ENCODE measurements at places on chromosomes 13 and 19. TPM values are rescaled to one million over a fixed set of nuclear protein-coding genes. Genes with fewer than 3 reads are reported as not detected.

DNA sequence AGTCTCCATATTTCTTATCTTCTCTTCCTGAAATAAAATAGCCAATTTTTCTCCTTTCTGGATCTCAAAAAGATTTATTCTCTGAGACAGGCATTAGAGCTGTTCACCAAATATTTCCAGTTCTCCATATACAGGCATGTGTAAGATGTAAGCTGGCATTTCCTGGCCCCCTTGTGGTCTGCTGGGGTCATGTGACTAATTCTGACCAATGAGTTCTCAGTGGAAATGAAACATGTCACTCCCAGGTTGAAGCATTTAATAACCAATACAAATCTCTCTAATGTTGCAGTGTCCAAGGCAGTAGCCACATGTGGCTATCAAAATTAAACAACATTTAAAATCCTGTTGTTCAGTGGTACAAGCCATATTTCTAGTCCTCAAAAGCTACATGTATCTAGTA lies 14.8 kb upstream of the CACNA1A start:
- no peaks in the 10 kb centered on the region for H3K36me3 ChIP-seq
- H3K4me3 ChIP-seq: no peak overlapping the region
- H3K4me1 ChIP-seq: no peaks in the 10 kb centered on the region
- no peak overlapping the region for H3K27ac ChIP-seq

DNA sequence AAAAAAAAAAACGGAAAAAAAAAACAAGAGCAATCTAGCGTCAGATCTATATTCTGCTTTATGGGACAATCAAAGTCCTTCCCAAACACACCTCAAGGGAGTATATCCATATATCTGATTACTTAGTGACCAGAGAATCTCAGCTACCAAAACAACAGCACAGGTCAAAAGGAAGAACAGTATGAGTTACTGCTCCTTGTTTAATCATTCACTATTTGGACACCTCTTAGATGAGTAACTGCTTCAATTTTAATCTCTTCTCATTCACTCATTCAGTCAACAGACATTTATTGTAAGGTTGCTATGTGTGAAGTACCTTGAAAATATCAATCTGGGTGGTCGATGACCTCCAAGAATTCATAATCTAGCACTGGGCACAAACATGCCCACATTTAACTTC lies 193.2 kb downstream of the IRS2 start:
- no peak overlapping the region for H3K27ac ChIP-seq
- no peaks in the 10 kb centered on the region for H3K36me3 ChIP-seq
- no peaks in the 10 kb centered on the region for H3K4me1 ChIP-seq
- DNase-seq: no peak

- no peak for DNase-seq
- H3K27ac ChIP-seq: no peak overlapping the region
- no peaks in the 10 kb centered on the region for H3K4me1 ChIP-seq
- H3K36me3 ChIP-seq: no peaks in the 10 kb centered on the region
These were observed 7.8 kb upstream of the OLFM4 start for GRCh38 chr13:53020764-53021335.

- no peaks in the 10 kb centered on the region for H3K27me3 ChIP-seq
- no peak overlapping the region for H3K4me3 ChIP-seq
- H3K27ac ChIP-seq: no peak overlapping the region
- no peaks in the 10 kb centered on the region for H3K36me3 ChIP-seq
These were observed 307.6 kb upstream of the NBEA start for GRCh38 chr13:34634448-34634847.

NAXD gene
- 17.0 TPM for polyA plus RNA-seq

GRCh38 chr13:36207672-36208071 lies 6.7 kb downstream of the SOHLH2 start:
- no peak overlapping the region for H3K27ac ChIP-seq
- no peaks in the 10 kb centered on the region for H3K4me1 ChIP-seq
- no peaks in the 10 kb centered on the region for H3K27me3 ChIP-seq
- H3K36me3 ChIP-seq: no peaks in the 10 kb centered on the region
- DNase-seq: no peak

- H3K36me3 ChIP-seq: no peaks in the 10 kb centered on the region
- H3K4me3 ChIP-seq: peak overlapping the region; percentile 88
- peaks cover 35% of the 10 kb centered on the region for H3K4me1 ChIP-seq
- H3K27me3 ChIP-seq: no peaks in the 10 kb centered on the region
- DNase-seq: peak; percentile 65
These were observed 1.2 kb upstream of the SLAIN1 start for GRCh38 chr13:77696006-77696878.

GRCh38 chr13:52451135-52451804 lies 836 bp upstream of the VPS36 start:
- H3K4me3 ChIP-seq: no peak overlapping the region
- H3K4me1 ChIP-seq: peaks cover 43% of the 10 kb centered on the region
- H3K36me3 ChIP-seq: no peaks in the 10 kb centered on the region
- H3K27me3 ChIP-seq: no peaks in the 10 kb centered on the region
- no peak for DNase-seq
- no peak overlapping the region for H3K27ac ChIP-seq

GRCh38 chr19:43572171-43572588 lies 3.1 kb downstream of the XRCC1 start:
- no peak overlapping the region for H3K4me3 ChIP-seq
- H3K36me3 ChIP-seq: peaks cover 11% of the 10 kb centered on the region
- peaks cover 14% of the 10 kb centered on the region for H3K4me1 ChIP-seq
- no peaks in the 10 kb centered on the region for H3K27me3 ChIP-seq

DNA sequence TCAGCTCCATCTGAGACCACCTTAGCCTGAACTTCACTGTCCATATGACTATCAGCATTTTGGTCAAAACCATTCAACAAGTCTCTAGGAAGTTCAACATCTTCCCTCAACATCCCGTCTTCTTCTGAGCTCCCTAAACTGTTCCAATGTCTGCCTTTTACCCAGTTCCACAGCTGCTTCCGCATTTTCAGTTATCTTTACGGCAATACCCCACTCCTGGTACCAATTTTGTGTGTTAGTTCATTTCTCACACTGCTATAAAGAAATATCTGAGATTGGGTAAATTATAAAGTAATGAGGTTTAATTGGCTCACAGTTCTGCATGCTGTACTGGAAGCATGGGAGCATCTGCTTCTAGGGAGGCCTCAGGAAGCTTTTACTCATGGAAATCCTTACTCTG lies 771.2 kb downstream of the SLITRK6 start:
- no peak for DNase-seq
- no peaks in the 10 kb centered on the region for H3K27me3 ChIP-seq
- no peak overlapping the region for H3K4me3 ChIP-seq
- H3K4me1 ChIP-seq: no peaks in the 10 kb centered on the region
- H3K27ac ChIP-seq: no peak overlapping the region

Data from CD8-positive, alpha-beta memory T cell (primary cell).